B cell (primary cell): ENCODE measurements at places on chromosomes 11 and 22. TPM values are rescaled to one million over a fixed set of nuclear protein-coding genes. Genes with fewer than 3 reads are reported as not detected.

DNA sequence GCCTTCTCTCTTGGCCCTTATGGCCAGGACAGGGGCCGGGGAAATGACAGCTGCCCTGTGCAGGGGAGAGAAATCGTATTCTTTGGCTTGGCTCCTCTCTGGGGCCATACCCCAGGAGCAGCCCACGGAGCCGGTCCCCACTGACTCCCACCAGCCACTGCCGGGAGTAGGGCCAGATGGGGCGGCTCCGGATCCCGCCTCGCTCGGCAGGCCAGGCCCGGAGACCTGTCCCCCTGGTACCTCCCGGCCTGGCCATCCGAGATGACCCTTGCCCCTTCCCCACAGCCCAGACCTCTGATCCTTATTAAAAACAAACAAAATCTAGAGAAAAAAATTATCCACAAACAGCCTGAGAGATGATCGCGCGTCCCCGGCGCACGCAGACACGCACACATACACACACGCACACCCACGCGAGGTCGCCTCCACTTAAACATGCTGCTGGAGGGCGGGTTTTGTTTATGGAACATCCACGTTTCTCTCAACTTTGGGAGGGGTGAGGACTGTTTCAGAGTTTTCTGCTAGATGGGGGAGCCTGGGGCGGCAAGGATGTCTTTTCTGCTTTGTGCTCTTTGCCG is 59.1 kb downstream of the IGLL1 start:
- peak overlapping the region; percentile 52 for H3K4me3 ChIP-seq
- no peaks in the 10 kb centered on the region for H3K27me3 ChIP-seq
- DNase-seq: no peak
- no peaks in the 10 kb centered on the region for H3K36me3 ChIP-seq
- no peak overlapping the region for H3K27ac ChIP-seq
- H3K4me1 ChIP-seq: peaks cover 15% of the 10 kb centered on the region

- peak overlapping the region; percentile 25 for H3K27ac ChIP-seq
- no peaks in the 10 kb centered on the region for H3K27me3 ChIP-seq
- peaks cover 18% of the 10 kb centered on the region for H3K4me1 ChIP-seq
- no peak for DNase-seq
- no peaks in the 10 kb centered on the region for H3K36me3 ChIP-seq
Measured at GRCh38 chr22:38570779-38571364, 889 bp upstream of the DMC1 start.

Gene BACE1
- 0.06 and 0.07 TPM in 2 replicates for polyA plus RNA-seq

Gene GUCY1A2
- not detected in 2 replicates for polyA plus RNA-seq

GRCh38 chr22:41943661-41944209 is 3.2 kb downstream of the CENPM start:
- no peak overlapping the region for H3K27ac ChIP-seq
- DNase-seq: peak; percentile 18
- no peak overlapping the region for H3K4me3 ChIP-seq

DNA sequence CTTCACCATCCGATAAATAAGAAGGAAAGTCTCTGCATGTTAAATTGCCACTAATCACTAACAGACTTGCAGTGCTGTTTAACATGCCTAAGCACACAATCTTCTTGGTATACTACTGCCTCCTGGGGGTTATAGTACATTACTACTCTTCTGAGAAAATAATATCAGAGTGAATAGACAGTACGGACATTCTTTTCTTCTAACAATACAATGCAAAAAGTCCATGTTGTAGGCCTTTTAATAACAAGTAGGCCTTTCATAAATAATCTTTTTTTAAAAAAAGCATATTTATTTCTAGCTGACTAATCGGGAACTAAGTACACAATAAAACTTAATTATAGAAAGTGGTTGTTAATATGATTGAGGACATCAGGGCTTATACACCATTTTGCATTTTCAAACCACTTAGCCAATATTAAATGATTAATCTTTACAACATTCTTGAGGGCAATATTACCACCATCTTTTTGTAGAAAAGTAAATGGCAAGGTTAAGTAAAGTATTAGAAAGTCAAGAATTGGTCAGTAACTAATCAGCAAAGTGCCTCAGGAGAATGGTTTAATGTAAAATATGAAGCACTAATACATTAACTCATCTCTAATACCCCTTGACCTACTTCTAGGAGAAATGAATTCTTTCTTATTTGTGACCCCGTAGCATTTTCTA is 84.7 kb downstream of the TTC28 start:
- no peaks in the 10 kb centered on the region for H3K27me3 ChIP-seq
- no peaks in the 10 kb centered on the region for H3K36me3 ChIP-seq
- no peaks in the 10 kb centered on the region for H3K4me1 ChIP-seq

DNA sequence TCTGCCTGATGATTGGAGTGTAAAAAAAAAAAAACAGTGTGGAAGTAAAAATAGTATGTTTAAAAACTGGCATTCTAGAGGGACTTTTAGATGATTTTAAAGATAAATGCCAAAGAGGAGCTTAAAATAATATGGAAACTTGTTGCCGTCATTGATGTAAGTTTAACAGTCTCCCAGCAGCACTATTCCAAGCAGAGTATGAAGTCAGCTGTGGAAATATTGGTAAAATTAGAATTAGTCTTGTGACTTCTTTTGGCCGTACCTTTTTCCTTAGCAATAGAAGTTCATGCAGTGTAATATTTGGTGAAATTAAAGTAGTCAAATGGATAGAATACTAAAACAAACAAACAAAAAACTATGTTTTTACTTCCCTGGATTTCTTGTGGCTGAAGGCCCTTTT is 134.9 kb downstream of the METTL15 start:
- no peak overlapping the region for H3K4me3 ChIP-seq
- H3K27ac ChIP-seq: no peak overlapping the region
- H3K4me1 ChIP-seq: no peaks in the 10 kb centered on the region

DNA sequence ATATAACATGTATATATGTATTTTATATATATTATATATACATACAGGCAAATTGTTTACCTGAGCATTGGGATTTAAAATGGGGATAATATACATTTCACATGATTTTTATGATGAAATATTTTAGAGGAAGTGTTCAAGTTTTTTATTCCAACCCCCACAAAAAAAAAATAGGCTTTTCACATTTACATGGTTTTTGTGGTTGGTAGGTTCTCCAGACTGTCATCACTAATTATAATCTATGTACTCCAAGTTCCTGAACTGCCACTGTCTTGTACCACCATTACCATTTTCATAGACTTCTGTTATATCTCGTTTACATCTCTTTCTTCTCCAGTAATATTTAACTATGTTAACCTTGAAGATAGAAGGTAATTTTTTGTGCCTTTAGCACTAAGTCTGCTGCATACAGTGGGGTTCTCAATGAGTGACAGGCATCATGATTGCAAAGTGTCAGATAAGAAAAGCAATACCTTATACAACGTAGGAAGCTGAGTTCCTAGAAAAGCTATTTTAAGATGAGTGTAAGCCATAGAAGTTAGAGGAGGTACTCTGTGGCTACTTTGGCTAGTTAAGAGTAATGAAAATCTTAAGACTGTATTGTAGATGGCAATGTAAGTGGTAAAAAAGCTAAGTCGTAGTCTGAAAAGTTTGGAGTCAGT is 5.2 kb downstream of the TMEM126A start:
- peaks cover 6% of the 10 kb centered on the region for H3K4me1 ChIP-seq
- no peaks in the 10 kb centered on the region for H3K27me3 ChIP-seq
- peaks cover 7% of the 10 kb centered on the region for H3K36me3 ChIP-seq
- no peak overlapping the region for H3K4me3 ChIP-seq

Gene NFAM1
- 0.29 and 0.52 TPM in 2 replicates for polyA plus RNA-seq

- H3K4me3 ChIP-seq: no peak overlapping the region
- H3K4me1 ChIP-seq: peaks cover 68% of the 10 kb centered on the region
Measured at GRCh38 chr11:60376601-60377000, 1.7 kb upstream of the MS4A7 start.
